ENCODE measurements at places on chromosomes 5 and 9.
A peak's percentile ranks its signal among the peaks of the same experiment; 100 is the strongest.

DNA sequence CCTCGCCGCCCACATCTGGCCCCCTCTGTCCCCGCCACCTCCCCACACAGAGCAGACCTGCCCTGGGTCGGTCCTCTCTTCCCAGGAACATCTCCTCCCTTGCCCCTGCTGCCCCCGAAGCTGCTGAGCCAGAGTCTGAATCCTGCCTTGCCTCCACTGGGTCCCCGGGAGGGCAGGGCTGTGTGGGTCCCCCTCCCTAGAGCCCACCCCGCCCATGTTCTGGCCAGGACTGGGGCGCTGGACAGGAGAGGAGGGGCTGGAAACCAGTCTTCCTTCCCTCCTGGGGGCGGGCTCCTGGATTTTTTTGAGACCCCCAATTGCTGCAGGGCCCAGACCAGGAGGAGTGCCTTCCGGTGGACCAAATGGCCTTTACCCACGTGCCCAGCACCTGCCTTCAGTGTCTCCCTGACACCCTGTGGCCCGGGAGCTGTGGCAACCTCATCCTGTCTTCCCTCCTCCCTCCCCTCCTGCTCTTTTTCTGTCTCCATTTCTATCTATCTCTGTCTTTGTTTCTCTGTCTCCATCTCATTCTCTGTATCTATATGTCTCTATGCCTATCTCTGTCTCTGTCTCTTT is 12.1 kb downstream of the MRPL36 start:
- no peak for DNase-seq

DNA sequence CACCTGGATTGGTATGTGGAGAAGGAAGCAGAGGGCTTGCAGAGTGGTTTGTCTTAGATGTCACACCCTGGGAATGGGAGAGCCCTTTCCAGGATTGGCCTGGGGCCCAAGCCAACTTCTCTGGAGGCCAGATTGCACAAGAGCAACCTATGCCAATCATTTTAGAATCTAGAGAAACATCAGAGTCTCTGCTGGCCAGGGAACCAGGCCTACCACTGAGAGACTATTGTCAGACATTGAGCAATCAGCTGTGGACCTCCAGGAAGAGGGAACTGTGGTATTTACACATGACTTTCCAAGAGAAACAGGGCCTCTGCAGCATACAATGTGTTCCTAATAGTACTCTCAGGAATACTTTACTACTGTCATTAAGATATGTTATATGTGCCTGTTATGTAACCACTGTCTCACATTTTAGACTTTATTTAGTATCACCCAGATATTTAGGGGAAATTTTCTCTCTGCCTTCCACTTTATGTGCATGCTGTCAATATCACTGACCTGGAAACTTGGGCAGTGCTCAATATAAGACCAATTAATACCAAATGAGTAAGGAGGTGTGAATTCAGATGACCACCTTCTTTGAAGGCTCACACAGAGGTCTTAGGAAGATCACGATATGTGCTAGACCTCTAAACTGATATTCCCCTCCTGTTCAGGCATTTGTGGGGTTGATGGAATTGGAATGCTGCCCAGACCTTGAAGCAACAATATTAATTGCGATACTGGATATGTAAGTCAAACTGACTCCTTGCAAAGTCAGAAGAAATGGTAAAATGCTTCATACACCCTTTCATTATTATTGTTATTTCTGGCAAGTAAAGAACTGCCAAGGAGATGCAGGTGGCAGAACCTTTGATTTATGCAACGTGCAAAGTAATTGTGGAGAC is 20.5 kb upstream of the CCL28 start:
- DNase-seq: no peak

DNA sequence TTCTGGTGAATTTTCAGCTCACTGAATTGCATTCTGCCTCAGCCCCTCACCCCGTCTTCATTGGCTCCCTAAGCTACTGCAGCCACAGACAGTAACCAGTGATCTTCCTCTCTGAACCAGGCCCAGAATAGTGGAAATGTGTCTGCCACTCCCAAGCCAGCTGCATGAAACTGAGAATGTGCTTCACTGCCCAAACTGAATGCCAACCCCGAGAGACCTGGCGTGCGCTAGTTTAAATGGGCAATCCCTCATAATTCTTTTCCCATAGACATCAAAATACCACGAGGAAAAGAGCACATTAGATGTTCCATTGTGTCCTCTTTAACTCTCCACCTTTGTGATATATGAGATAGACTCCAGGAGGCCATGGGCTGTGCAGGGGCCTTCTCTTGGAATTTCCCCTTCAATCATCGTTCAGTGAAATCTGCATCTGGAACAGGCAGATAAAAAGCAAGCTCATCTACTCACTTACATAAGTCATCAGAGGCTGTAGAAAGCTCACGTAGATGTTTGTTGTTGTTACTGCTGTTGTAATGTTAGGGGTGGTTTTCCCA is 320.2 kb downstream of the NFIB start:
- DNase-seq: no peak

DNA sequence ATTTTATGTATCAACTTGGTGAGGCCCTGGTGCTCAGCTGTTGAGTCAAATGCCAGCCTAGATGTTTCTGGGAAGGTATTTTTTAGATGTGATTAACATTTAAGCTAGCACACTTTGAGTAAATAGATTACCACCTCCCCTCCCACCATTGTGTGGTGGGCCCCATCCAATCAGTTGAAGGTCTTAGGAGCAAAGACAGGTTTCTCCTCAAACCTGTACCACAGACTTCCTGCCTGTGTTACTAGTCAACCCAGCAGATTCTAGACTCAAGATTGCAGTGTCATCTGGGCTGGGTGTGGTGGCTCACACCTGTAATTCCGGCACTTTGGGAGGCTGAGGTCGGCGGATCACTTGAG is 33.8 kb downstream of the MRPL36 start:
- DNase-seq: no peak

GRCh38 chr9:110086537-110086936 is 121.4 kb downstream of the C9orf152 start:
- DNase-seq: no peak

GRCh38 chr5:117954331-117954730 is 1034.0 kb downstream of the DTWD2 start:
- DNase-seq: no peak

GRCh38 chr5:34500236-34500847 is 155.8 kb upstream of the RAI14 start:
- DNase-seq: no peak

DNA sequence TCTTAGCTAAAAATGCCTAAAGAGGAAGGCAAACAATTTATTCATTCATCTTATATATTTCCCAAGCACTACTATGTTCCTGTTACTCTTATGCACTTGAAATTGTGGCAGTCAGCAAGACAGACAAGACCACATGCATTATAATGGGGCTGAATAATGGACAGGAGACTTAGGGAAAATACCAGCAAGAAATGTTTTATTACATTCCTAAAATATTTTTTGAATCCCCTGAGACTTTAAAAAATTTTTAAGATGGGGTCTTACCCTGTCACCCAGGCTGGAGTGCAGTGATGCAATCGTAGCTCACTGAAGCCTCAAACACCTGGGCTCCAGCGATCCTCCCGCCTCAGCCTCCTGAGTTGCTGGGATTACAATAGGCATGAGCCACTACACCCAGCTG is 13.2 kb downstream of the ZCCHC9 start:
- DNase-seq: no peak

GRCh38 chr5:109177782-109178181 is 232.0 kb downstream of the PJA2 start:
- DNase-seq: no peak

GRCh38 chr5:17056141-17056631 is 120.1 kb upstream of the MYO10 start:
- peak; percentile 45 for DNase-seq
